ENCODE measurements at places on chromosomes 4 and X.

DNA sequence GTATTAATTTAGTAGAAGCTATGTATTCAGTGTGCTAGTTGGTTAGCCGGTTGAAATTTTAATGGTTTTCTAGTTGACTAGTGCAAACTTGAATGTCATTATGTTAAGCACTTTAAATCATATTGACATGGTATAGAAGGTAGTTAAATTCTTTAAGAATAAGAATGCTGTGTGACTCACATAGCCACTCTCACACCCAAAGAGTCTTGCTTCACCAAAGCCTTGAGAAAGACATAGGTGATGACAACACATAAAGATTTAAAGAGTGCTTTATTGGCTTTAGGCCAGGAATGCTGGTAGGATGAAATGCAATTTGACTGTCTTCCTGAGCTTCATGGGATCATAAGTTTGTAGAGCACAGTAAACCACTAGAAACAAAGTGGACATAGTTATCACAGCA is 85.3 kb downstream of the DCAF8L2 start:
- no peak for DNase-seq

DNA sequence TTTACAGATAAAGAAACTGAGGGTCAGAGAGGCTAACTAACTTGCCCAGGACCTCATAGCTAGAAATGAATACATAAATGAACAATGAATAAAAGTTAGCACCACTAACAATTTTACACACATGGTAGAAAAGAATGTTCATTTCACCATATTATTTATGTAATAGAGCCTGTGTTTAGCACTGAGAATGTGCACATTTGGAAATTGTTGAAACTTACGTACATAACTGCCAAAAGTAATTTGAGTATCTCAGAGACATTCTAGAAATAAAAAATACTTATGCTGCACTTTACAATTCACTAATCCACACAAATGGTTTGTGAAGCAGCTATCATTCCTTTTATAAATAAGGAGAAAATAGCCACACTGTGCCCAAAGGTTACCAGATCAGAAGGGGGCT is 9.9 kb downstream of the CASK start:
- no peak for DNase-seq

GRCh38 chrX:108736509-108737479 is at the start of gene IRS4:
TSS of gene IRS4 (minus strand) at chrX:108736563.
- DNase-seq = no peak

- DNase-seq = no peak
These were observed 51.7 kb downstream of the SLC7A11 start for GRCh38 chr4:138190452-138190858.

- DNase-seq = no peak
These were observed 824 bp downstream of the TBC1D14 start for GRCh38 chr4:6910340-6910959.

- DNase-seq = no peak
These were observed 456.6 kb downstream of the IL15 start for GRCh38 chr4:142092941-142093340.

GRCh38 chrX:136185401-136186022 is 38.2 kb downstream of the FHL1 start:
- no peak for DNase-seq

DNA sequence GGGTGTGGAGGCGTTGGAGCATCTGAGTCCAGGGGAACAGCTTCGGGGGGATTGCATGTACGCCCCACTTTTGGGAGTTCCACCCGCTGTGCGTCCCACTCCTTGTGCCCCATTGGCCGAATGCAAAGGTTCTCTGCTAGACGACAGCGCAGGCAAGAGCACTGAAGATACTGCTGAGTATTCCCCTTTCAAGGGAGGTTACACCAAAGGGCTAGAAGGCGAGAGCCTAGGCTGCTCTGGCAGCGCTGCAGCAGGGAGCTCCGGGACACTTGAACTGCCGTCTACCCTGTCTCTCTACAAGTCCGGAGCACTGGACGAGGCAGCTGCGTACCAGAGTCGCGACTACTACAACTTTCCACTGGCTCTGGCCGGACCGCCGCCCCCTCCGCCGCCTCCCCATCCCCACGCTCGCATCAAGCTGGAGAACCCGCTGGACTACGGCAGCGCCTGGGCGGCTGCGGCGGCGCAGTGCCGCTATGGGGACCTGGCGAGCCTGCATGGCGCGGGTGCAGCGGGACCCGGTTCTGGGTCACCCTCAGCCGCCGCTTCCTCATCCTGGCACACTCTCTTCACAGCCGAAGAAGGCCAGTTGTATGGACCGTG is 2.2 kb downstream of the AR start:
- DNase-seq = no peak

GRCh38 chr4:114317564-114317963 is 281.0 kb upstream of the UGT8 start:
- no peak for DNase-seq

DNA sequence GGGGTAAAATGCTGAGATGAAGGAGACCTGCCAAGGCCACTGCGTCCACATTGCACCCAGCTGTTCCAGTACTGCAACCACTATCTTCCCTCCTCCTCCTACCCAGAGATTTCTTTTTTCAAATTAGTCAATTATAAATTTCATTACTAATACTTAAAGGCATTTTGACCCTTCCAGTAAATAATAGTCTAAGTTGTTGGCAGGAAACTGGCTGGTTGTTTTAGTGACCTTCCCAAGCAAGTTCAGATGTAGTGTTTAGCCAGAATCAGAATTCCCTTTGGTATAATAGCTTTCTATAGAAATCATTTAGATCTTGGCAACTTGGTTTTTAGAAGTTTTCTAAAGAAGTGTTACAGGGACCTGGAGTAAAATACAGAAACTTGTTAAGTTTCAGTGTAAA is 66.0 kb downstream of the AASDH start:
- no peak for DNase-seq

GRCh38 chr4:78222575-78223186 is 165.6 kb downstream of the FRAS1 start:
- no peak for DNase-seq

DNA sequence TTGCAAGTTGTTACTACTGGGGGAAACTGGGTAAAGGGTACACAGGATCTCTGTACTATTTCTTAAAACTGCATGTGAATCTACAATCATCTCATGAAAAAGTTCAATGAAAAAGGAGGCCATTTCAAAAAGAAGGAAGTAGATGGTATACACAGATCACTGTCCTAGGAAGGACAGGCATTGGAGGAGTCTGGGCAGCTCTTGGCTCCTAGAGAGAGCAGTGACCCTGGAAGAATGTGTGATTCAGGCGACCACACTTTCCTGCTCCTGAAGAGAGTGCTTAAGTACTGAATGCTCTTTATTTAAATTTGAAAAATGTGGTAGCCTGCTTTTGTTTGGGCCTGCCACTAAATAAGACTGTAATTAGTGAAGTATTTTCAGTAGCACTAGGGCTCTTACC is 318.1 kb upstream of the CASK start:
- DNase-seq = no peak

All from cardiac septum (tissue), 1 donor.